ENCODE measurements at places on chromosomes 11 and 22.

DNA sequence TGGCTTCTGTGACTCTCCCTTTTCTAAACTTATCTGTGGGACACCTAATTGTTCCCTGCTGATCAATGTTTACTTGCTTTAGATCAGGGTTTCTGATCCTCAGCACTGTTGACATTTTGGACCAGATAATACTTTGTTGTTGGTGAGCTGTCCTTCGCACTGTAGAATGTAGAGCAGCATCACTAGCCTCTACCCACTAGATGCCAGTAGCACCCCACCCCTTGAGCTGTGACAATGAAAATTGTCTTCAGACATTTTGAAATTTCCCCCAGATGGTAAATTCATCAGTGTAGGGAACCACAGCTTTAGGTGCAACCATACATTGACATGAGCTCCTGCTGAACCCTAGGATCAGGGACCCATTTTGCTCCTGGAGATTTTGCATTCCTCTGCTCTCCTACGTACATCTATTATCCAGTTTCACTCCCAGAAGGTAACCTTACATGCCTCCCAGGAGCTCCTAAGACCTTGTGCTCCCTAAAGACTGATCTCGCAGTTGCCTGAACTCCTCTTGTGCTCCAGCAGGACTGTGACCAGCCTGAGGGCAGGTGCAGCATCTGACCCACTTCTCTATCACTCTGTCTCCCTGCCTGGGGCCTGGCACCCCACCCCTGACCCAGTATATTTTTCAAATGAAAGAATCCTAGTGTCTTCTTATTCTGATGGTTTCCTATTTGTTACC, 107.8 kb downstream of the FAR1 start:
- peak; percentile 31 for DNase-seq

DNA sequence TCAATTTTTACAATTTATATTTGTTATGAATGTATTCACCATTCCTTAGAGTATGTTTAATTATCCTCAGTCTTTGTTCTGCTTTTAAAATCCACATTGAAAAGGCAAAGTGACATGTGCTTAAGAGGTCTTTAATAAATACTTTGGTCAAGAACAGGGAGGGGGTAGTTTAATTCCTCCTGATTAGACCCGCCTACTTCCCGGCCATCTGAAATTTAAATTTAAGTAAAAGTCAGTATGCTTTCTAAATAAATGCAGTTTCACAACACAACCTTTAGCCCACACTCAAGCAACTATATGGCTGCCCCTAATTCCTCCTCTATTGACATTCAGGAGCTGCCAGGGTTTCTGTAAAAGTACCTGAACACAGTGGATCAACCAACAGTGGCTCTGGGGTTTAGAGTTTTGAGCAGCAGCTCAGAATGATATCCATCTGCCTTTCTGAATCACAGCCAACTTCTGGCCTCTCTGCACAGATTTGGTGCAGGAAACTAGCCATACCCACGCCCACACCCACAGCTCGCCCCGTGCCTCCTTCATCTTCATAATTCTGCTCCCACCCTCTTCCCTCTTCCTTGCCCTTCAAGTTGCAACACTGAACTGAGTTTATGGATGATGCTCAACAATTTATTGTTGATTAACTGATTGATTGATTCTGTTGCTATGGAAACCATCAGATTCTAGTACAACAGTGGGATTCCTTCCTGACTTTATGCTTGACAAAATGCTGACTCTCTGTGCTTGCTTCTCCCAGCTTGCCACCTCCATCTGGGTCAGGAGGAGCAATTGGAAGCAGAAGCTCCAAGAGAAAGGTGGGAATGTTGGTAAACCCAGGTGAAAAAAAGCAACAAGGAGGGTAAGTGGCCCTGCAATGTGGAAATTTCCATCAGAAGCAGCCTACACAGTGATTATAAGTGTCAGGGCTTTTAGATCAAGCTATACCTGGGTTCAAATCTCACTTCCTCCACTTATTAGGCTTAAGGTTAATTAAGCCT, 70.8 kb downstream of the PANX1 start:
- no peak for DNase-seq

- no peak for DNase-seq
These were observed 13.3 kb downstream of the CREB3L1 start for GRCh38 chr11:46290598-46291309.

DNA sequence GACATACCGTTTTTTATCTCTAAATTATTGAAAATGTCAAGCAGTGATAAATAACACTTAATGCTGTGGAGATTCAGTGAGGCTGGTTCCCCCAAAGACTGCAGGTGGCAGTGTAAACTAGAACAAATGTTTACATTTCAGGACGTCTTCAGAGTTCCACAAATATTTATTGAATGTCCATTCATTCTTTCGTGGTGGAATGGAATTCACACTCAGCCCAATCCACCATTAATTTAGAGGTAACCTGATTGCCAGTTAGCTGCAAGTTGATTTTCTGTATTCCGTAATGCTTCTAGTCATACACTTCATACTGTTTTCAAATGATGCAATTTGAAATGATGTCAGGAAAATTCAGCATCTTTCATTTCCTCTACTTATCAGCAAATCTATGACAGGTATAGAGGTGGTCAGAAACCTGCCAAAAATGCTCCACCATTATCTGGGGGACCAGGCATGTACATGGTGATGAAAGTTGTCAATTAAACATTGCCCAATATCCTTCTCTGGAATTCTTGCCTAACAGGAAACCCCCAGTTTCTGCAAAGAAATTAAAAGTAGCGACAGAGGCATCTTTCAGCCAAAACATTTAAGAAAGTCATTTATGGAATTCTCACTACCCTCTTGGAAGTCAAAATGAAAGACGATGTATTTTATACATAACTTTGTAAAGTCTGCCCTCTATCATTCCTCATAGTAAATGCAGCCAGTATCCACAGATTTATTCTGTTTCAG, 94.3 kb upstream of the BMAL1 start:
- no peak for DNase-seq

DNA sequence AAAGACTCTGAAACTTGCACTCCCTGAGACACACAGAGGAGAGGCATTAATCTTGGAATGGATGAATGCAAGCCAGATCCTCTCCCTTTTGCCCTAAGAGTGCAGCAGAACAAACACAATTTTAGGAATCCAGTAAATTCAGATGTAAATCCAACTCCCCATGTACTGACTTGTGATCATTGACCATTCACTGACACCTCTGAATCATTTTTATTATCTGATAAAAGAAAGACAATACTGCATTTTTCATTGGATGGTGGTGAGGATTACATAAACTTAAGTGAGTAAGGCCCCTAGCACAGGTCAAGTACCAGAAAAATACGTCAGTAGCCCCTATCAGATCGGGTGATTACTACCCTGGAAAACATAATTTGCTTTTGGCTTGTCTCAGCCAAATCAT, 782.9 kb upstream of the API5 start:
- no peak for DNase-seq

GRCh38 chr11:125564357-125564756, 4.9 kb upstream of the EI24 start:
- no peak for DNase-seq

GRCh38 chr22:22897947-22898346, 10.3 kb downstream of the IGLL5 start:
- DNase-seq: no peak

DNA sequence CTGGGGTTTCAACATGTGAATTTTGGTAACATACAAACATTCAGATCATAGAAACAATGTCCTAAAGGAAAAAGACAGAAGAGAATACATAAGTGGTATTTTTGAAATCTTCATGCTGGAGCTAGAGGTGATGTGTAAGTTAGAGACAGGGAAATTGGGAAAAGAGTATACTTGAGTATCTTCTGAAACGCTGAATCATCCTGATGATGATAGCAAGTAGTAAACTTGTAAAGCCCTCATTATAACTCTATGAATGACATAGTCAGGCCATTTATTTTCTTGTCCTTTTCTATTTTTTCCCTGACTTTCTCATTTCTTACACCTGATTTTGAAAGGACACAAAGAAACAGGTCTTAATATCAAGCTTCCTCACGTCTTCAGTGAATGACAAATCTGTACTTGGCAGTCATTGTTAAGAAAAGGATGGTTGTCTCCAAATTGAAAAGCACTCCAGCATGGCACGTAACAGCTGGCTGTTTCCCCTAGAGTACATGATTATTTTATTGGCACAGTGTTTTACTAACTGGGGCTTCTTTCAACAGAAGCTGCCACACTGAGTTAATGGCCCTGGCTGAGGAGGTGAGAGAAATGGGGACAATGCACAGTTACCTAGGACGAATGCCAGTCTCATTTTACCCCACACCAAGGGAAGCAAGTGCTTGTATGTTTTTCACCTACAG, 140.7 kb upstream of the CTSC start:
- DNase-seq: no peak
